ENCODE measurements at places on chromosomes 1 and 21.

DNA sequence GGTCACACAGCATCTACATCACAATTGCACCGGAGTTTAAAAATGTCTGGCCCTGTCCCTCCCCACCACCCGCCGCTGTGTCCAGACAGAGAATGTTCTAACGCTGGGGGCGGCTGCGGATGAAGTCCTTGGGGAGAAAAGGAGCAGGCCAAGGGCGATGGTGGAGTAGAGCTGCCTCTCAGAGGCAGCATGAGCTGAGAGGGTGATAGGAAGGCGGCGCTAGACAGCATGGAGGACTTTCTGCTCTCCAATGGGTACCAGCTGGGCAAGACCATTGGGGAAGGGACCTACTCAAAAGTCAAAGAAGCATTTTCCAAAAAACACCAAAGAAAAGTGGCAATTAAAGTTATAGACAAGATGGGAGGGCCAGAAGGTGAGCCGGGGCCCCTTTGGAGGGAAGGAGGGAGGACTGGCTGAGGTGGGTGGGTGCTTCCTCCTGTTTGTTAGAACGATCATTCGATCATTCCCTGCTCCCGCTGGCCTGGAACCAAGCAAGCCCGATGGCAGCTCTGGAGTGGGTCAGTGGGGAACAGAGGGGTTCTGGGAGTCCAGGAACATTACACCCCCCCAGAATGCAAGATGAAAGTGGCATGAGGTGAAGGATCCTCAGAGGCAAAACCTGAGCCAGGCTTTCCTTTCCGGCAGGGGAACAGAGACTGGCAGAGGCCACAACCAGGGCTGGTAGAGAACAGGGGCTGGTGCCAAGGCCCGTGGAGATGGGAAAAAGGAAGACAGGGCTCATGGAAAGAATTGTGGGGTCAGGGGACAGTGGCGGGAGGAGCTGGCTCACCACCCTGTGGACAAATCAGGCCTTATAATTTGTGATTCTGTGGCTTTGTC is at the start of the genes FAM229A and TSSK3:
Gene FAM229A (minus strand): TSS at position 12 of the 840 bp plus-strand sequence. CDS start 394 bp downstream, outside the sequence.
Gene TSSK3 (plus strand): TSS at position 66 of the 840 bp plus-strand sequence. CDS start 163 bp downstream, at position 229.
- peaks cover 31% of the 10 kb centered on the region for H3K4me1 ChIP-seq
- DNase-seq = no peak
- no peaks in the 10 kb centered on the region for H3K27me3 ChIP-seq
- H3K4me3 ChIP-seq = peak within 1 kb of the TSS; percentile 25
- peaks cover 17% of the 10 kb centered on the region for H3K36me3 ChIP-seq
- peak within 1 kb of the TSS; percentile 44 for H3K27ac ChIP-seq

DNA sequence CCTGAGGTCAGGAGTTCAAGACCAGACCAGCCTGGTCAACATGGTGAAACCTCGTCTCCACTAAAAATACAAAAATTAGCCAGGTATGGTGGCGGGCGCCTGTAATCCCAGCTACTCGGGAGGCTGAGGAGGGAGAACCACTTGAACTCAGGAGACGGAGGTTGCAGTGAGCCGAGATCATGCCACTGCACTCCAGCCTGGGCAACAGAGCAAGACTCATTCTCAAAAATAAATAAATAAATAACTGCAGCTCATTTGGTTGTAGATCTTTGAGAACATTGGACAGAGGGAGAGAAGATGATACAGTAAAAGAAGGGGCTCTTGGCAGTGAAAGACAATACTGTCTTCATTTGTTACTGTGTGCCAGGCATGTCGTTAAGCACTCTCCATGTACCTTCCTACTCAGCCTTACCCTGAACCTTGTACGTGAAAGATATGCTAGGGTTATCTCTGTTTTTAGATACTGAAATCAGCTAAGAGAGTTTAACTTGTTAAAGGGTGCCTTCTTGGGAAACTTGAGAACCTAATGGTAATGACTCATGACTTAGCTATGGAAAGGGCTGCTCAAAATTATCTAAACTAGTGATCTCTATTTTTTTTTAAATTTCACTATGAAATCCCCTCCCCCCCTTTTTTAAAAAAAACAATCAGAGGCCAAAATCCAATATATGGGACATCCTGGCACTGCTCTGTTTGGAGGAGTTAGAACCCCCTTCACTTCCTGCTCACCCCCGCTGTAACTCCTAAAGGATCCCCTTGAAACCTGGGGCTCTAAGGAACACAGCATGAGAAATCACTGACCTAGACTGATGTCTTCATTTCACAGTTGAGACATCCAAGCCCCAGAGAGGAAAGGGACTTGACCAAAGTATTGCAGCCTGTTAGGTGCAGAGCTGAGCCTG is 6.8 kb upstream of the KPNA6 start:
- no peaks in the 10 kb centered on the region for H3K27me3 ChIP-seq
- DNase-seq = no peak
- H3K4me3 ChIP-seq = no peak overlapping the region
- H3K27ac ChIP-seq = no peak overlapping the region
- no peaks in the 10 kb centered on the region for H3K4me1 ChIP-seq

- H3K27ac ChIP-seq = peak within 1 kb of the TSS; percentile 56
- no peaks in the 10 kb centered on the region for H3K36me3 ChIP-seq
- peaks cover 18% of the 10 kb centered on the region for H3K4me1 ChIP-seq
- H3K27me3 ChIP-seq = no peaks in the 10 kb centered on the region
These were observed at the start of gene NPR1 for GRCh38 chr1:153678519-153679336. Gene NPR1, plus strand, starts transcription at chr1:153678688. Its CDS starts 421 bp downstream, at chr1:153679109.

GRCh38 chr1:5312862-5313261 is 658.5 kb downstream of the AJAP1 start:
- H3K4me1 ChIP-seq = peaks cover 28% of the 10 kb centered on the region
- H3K36me3 ChIP-seq = no peaks in the 10 kb centered on the region
- peak; percentile 87 for DNase-seq
- H3K27ac ChIP-seq = peak overlapping the region; percentile 72
- H3K27me3 ChIP-seq = no peaks in the 10 kb centered on the region

GRCh38 chr1:60427701-60428100 is 354.1 kb upstream of the C1orf87 start:
- no peaks in the 10 kb centered on the region for H3K27me3 ChIP-seq
- no peaks in the 10 kb centered on the region for H3K36me3 ChIP-seq
- DNase-seq = no peak
- H3K4me1 ChIP-seq = no peaks in the 10 kb centered on the region

DNA sequence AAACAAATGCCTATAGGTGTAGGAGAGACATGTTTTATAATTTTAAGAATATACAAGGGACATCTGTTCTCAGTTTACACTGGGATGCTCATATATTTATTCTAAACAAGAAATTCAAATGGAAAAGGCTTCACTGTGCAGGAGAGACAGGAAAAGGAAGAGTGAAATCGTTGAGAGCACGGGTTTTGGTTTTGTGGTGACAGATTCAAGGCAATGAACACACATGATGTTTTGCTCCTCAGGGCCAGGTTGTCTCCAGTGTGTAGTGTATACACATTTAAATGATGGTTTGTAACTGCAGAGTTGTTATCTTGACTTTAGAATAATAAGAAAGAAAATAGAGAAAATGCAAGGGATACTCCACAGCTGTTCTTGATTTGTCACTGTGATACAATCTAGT is 73.7 kb downstream of the S1PR1 start:
- no peaks in the 10 kb centered on the region for H3K36me3 ChIP-seq
- no peak overlapping the region for H3K27ac ChIP-seq

Measured in thyroid gland (tissue), 4 donors.